ENCODE measurements at places on chromosomes 4 and X. TPM values are rescaled to one million over a fixed set of nuclear protein-coding genes. Genes with fewer than 3 reads are reported as not detected.

PSMD10 gene
- 45.2 TPM for total RNA-seq

CENPVL2 gene
- not detected for total RNA-seq

SSX2B gene
- not detected for total RNA-seq

SPANXA1 gene
- not detected for total RNA-seq

LONRF3 gene
- total RNA-seq = 0.75 TPM

MAGEB5 gene
- total RNA-seq = not detected

DNA sequence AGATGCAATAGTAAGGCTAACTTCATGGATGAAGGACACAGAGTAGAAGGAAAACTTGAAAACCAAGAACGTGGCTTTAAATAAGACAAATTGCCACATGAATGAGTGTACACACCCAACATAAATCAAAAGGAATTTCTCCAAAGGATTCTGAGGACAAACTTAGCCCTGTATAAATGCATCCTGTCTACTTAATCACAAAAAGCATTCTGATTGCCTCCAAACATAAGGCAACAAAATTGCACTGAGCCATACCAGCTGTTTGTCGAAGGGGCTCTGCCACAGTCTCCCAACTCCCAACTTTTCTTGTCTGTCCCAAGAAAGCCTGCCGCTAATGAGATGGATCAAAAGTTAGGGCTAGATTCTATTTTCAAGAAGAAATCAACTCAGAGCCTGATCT lies 194.3 kb downstream of the SOWAHB start:
- DNase-seq = no peak

DNA sequence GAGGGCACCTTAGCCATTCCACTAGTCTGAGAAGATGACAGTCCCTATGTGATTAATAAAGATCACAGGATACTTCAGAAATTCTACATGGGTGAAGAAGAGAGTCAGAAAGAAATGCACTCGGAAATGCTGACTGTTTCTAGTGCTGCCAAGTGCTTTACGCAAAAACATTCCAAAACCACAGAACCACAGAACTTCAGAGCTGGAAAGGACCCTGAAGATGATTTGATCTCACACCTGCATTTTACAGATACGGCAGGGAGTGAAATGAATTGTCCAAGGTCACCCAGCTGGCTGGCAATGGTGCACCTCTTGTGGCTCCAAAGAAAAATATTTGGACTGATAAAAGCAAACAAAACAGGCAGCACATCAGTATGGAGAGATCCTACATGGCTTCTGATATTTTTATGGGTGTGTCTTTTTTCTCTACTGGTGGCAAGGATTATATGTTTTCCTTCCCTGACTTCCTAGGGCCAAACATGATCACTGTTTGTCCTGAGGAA lies 115.9 kb downstream of the MAML3 start:
- DNase-seq = no peak

DNA sequence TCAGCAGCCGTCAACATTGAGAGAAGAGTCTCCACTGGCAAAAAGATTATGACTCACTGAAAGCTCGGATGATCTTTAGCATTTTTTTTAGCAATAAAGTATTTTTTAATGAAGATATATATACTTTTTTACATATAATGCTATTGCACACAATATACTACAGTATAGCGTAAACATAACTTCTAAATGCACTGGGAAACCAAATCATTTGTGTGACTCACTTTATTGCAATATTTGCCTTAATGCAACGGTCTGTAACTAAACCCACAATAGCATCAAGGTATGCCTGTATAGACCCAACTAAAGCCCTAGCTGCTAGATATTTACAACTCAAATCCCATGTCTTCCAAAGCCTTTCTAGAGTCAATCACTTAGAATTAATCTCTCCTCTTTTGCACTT lies 52.3 kb upstream of the EDNRA start:
- DNase-seq = no peak

GRCh38 chrX:39158801-39159657 lies 357.8 kb downstream of the MID1IP1 start:
- no peak for DNase-seq

All from activated CD4-positive, alpha-beta T cell treated with anti-CD3 and anti-CD28 coated beads, Interleukin-2, amount 10 ng/mL, durations not matched to agents 24 days and 14 days (primary cell).